ENCODE measurements at places on chromosomes 3 and 15.

- DNase-seq = no peak
Observed at GRCh38 chr3:126900859-126901540, 81.9 kb upstream of the PLXNA1 start.

DNA sequence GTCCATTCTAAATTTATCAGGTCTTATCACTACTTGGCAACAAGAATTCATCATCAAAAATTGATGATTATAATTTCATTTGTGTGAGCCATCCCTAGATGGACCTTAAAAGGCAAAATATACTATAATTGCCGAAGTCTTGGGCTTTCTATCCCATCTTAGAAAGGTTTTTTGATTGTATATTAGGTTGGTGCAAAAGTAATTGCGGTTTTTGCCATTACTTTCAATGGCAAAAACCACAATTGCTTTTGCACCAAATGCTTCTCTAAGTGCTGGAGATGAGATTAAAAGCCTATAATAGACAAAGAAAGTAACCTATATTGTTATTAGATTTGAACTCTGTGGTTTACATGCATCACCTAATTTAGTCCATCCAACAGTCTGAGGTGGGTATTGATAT, 612.9 kb downstream of the ZNF385D start:
- no peak for DNase-seq

- DNase-seq = no peak
Observed at GRCh38 chr3:40299721-40300335, 9.7 kb upstream of the EIF1B start.

GRCh38 chr3:113629584-113630421, 66.6 kb downstream of the USF3 start:
- no peak for DNase-seq

DNA sequence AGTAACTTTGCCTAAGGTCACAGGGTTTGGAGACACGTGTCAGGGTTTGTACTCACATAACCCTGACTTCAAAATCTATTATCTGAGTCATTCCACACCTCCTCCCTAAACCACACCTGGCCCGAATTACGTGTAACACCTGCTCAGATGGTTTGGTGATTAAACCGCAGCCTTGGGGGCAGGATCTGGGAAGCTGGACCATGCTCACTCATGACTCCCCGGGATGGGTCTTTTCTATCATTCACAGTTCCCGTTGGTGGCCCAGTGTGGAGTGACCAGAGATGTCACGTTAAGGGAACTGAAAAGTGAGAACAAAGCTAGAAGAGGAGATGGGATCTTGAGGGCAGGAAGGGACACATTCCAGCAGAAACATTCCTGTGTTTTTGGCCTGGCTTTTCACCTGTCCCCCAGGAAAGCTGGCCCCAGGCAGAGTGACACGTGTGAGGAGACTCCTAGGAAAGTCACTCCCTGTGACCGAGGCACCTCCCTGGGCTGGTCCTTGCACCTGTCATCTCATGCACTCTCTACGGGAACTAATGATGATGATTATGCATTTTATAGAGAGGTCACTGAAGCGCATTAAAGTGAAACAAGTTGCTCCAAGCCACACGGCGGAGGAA, 75.4 kb upstream of the POMGNT2 start:
- no peak for DNase-seq

DNA sequence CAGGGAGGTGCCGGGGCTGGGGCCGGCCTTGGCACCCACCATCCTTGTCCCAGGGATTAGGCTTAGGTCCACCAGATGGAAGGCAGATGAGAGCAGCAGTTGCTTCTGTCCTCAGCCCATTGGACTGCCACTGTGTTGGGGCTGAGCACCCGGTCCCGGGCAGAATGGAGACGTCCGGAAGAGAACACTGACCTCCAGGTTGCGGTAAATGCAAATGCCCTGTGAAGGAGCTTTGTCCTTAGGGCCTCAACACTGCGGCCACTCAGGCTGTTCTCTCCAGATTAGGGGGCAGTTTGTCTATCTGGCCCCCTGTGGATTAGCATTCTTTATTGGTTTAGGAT, at the start of gene SERINC4:
TSS of gene SERINC4 (minus strand) at position 276 of the 341 bp plus-strand sequence. CDS start at position 42, 234 bp downstream.
- DNase-seq = no peak

GRCh38 chr3:46337911-46338310, 16.0 kb upstream of the CCR2 start:
- no peak for DNase-seq

- DNase-seq = no peak
Observed at GRCh38 chr3:150899141-150899540, 6.1 kb downstream of the MINDY4B start.

- no peak for DNase-seq
Observed at GRCh38 chr3:194119831-194120590, 15.9 kb upstream of the HES1 start.

DNA sequence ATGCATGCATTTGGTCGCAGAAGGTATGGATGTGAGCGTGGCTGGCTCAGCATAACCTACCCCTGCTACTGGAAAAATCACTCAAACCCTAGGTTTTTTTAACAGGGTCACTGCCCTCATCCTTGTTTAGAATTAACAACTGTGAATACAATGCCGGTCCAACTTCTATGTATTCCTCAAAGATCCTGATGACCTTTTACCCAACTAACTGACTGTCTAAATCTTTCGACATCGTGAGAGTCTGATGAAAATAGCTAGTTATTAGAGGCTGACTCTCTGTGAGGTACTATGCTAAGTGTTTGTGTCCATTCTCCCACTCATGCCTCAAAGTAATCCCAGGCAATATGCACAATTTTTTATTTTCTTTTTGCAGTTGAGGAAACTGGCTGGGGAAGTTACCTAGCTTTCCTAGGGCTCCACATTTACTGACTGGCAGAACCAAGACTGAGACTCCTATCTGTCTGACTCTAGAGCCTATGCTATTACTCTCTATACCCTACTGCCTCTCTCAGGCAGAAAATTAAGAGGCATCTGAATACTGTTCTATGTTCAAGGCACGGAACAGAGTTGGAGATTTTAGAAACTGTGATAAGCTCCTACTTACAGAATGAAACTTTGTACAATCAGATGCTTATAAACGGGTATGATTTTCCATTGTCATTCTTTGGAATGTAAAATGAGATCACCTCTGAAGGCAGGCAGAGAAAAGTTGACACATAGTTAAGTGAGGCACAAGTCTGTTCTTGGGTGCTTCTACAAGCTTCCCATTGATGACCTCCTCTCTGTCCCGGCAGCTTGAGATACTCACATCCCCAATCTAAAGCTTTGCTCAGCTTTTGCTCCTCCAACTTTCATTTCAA, 56.4 kb downstream of the FILIP1L start:
- no peak for DNase-seq

DNA sequence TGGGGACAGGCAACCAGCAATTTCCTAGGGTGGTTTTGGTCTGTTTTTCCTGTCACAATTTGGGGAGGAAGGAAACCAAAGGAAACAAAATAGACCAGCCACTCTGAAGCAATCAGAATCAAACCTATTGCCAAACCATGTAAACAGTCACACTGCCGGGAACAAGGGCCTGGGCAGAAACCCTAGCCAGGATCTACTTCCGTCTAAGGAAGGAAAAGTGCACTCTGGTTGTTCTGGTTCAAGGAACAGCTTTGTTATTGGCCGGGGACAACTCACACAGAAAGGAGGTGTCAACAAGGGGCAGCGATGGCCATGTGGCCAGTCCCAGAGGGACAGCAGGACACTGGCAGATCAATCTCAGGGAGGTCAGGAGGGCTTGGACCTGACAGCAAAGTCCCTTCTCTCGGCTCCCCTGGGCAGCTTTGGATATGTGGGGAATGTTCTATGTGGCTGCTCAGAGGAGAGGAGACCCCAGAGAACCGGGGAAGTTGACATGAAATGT, 17.5 kb upstream of the RAD18 start:
- DNase-seq = peak; percentile 35

- no peak for DNase-seq
Observed at GRCh38 chr3:184591789-184592188, 30.2 kb downstream of the EPHB3 start.

- peak; percentile 71 for DNase-seq
Observed at GRCh38 chr15:90002428-90002844, 1.3 kb downstream of the ZNF710 start.

DNA sequence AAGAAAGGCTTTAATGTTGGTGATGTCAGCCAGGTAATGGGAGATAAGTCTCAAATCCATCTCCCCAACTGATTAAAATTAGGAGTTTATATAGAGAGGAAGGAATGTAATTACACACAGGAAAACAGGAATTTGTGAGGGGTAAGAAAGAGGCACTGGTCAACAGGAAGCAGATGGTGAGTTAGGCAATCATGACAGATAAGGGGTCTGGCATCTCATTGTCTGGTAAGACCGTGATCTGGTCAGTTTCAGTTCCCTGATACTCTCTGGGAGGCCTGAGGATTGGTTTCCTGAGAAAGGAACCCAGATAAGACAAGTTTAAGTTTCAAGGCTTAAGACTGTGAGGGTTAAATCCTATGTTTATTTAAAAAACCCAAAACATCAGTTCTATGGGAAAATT, 414.7 kb upstream of the ARRDC4 start:
- no peak for DNase-seq

DNA sequence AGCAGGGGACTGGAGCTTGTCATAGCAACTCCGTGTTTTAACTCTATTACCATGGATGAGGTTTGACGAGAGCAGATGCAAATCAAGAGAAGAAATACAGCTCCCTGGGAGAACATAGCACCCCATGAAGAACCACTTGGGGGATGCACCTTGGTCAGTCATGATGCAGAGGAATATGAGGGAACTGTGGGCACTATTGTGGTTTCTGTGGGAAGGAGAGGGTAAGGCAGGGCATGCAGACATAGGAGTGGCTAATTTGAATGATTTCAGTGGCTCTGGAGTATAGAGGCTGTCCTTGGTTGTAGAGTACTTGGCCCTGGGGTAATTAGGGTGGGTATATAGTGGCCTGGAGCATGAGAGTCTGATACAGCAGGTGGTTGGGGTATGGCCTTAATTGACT, 131.9 kb downstream of the EDEM1 start:
- DNase-seq = no peak

GRCh38 chr15:46304321-46304720, 669.5 kb downstream of the SQOR start:
- no peak for DNase-seq

DNA sequence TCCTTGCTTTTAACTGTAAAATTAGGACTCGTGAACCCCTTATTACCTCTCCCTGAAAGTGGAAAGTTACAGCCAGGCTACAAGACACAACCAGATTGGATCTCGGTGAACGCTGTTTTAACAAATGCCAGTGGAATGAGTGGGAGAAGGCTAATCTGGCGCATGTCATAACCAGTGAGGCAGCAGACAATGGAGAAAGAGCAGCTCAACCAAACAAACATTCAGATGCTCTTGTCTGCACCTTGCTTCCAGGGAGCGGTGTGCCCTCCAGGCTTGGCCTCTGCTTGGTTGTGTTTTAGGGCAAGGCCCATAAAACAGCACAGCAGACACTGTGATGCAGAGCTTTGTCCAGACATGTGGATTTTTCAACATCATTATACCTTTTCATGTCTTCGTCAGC, 45.9 kb upstream of the ATP1B3 start:
- DNase-seq = no peak

DNA sequence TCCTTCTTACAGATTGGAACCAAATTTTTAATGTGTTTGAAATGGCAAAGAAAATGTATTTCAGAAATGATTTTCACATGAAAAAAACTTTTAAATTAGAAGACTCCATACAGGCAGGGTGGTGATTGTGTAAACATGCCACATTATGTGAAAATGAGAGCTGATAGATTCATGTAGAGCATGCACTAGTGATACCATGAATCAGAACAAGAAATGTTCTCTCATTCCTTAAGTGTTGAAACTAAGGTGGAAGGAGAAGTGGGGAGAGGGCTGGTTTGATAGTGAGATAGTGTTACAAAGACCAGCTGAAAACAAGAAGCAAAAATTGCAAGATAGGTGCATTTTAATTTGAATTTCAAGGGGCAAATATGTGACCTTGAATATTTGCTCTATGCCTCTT, 100.3 kb downstream of the CCNL1 start:
- DNase-seq = no peak

GRCh38 chr15:81087066-81087465, 47.0 kb upstream of the CFAP161 start:
- DNase-seq = no peak

DNA sequence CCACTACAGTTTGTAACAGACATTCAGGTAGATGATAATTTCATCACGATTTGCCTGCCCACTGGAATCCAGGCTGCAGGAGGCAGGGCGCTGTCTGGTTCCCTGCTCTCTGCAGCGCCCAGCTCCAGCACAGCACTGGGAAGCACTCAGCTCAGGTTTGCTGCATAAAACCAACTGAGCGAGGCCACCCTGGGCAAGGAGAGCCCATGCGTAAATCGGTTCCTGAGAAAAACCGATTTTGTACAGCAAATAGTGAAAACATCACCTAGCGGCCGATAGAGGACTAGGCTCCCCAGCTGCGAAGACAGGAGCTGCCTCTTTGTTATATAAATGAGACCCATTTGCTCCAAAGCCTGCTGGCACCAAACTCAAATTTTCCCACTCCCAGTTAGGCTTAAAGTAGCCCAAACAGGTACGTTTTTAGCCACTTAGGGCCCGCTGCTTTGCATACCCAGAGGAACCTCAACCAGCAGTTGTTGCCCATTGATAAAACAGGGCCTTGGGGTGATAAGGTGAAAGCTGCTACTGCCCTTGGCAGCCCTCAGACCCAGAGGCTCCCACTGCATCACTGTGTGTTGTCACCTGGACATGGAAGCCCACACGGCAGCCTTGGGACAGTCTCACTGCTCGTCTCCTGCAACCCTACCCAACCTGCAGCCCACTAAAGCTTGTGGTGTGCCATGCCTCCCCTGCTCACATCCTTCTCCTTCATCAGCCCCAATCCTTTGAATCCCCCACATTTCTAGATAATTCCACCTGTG, 47.5 kb downstream of the ALDH1L1 start:
- peak; percentile 10 for DNase-seq

GRCh38 chr3:126960604-126960995, 22.3 kb upstream of the PLXNA1 start:
- DNase-seq = no peak

GRCh38 chr3:101814835-101815234, 34.5 kb upstream of the NFKBIZ start:
- DNase-seq = no peak

GRCh38 chr3:12465836-12466225, 18.4 kb upstream of the TSEN2 start:
- DNase-seq = no peak

GRCh38 chr15:27741226-27741860, 357.8 kb downstream of the OCA2 start:
- DNase-seq = peak; percentile 34

DNA sequence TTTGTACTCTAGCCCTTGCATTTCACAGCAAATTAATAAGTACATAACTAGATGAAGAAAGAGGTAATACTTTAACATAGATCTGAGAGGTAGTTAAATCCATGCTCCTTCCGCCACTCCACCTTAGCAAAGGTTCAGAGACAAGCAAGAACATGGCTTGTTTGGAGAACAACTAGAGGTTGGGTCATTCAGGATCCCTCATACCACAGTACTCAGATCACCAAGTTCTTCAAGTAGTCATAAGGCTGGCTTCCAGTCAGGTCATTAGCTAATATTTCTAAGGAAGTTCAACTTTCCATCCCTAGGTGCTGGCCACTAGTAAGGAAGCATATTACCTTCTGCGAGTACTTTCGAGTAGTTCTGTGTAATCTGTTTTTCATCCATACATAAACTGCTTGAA, 44.1 kb downstream of the CD200R1 start:
- DNase-seq = no peak

- no peak for DNase-seq
Observed at GRCh38 chr15:76208786-76209424, 102.4 kb downstream of the ETFA start.

- peak; percentile 26 for DNase-seq
Observed at GRCh38 chr15:37107071-37107743, 6.9 kb upstream of the MEIS2 start.
